ENCODE measurements at places on chromosomes 13 and 19.

- no peak for DNase-seq
These were observed 331.5 kb upstream of the ARGLU1 start for GRCh38 chr13:106899442-106899841.

- no peak for DNase-seq
These were observed 21.8 kb downstream of the OLFM2 start for GRCh38 chr19:9914315-9915207.

- no peak for DNase-seq
These were observed 13.2 kb upstream of the ADGRE5 start for GRCh38 chr19:14368011-14368513.

DNA sequence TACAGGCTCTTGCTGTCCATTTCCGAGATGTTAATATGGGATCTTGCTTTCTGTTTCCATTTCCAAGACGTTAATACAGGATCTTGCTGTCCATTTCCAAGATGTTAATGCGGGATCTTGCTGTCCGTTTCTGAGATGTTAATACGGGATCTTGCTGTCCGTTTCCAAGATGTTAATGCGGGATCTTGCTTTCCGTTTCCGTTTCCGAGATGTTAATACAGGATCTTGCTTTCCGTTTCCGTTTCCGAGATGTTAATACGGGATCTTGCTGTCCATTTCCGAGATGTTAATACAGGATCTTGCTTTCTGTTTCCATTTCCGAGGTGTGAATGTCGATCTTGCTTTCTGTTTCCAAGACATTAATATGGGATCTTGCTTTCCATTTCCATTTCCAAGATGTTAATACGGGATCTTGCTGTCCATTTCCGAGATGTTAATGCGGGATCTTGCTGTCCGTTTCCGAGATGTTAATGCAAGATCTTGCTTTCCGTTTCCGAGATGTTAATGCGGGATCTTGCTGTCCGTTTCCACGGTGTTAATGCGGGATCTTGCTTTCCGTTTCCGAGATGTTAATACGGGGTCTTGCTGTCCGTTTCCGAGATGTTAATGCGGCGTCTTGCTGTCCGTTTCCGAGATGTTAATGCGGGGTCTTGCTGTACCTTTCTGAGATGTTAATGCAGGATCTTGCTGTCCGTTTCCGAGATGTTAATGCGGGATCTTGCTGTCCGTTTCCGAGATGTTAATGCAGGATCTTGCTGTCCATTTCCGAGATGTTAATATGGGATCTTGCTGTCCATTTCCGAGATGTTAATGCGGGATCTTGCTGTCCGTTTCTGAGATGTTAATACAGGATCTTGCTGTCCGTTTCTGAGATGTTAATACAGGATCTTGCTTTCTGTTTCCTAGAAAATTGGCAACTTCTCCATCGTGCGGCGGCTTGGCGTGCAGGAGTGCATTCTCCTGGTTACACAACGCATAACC is 38.3 kb downstream of the PEX11G start:
- peak; percentile 13 for DNase-seq

- DNase-seq = no peak
These were observed 7.0 kb downstream of the C2CD4C start for GRCh38 chr19:401866-402511.

- no peak for DNase-seq
These were observed 113.7 kb downstream of the KL start for GRCh38 chr13:33129886-33130285.

- no peak for DNase-seq
These were observed 234.9 kb downstream of the PCDH9 start for GRCh38 chr13:66995203-66995611.

GRCh38 chr19:38308006-38308766 is 4.1 kb downstream of the C19orf33 start:
- DNase-seq = no peak

- DNase-seq = no peak
These were observed 8.7 kb upstream of the CREB3L3 start for GRCh38 chr19:4144666-4145249.

GRCh38 chr13:21637296-21637695 is 33.3 kb upstream of the MICU2 start:
- DNase-seq = no peak

- DNase-seq = no peak
These were observed 178.6 kb downstream of the RBM26 start for GRCh38 chr13:79227418-79227817.

DNA sequence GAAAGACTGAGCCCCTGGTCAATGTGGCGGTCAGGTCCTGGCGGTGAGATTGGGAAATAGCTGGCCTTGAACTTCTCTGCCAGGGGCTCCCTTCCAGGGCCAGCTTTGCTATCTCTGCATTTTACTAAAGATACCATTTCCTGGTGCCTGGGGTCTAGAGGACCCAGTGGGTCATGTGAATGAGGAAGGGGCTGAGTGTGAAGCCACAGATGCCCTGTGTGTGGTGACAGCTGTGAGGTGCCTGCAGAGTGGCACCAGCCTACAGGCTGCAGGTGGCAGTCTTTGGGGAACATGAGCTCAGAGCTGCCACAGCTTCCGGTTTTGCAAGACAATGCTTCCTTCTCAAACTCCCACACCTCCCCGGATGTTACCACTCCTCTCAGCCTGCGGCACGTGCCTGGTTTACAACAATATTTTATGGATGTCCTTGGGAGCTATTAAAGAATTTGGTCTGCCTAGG is 5.2 kb upstream of the MLNR start:
- no peak for DNase-seq

GRCh38 chr13:74346960-74347359 is 212.8 kb upstream of the KLF12 start:
- no peak for DNase-seq

- DNase-seq = no peak
These were observed 16.3 kb downstream of the LCP1 start for GRCh38 chr13:46165485-46166223.

DNA sequence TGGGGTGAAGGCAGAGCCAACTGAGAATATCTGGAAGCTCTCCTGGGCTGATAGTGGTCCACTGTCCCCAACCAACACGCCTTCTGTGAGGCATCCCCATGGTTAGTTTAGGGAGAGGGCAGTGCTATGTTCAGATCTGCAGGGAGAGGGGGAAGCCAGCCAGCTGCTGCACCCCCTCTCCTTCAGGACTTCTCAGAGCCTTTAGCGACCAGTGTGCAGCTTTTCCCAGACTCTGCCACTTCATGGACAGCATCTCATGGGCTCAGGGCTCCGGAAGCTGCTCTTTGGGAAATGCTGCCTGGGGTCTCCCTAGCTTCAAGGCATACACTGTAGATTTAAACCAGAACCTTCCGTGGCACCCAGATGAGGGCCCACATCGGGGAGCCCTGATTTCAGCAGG is 33.5 kb downstream of the TMED1 start:
- no peak for DNase-seq

DNA sequence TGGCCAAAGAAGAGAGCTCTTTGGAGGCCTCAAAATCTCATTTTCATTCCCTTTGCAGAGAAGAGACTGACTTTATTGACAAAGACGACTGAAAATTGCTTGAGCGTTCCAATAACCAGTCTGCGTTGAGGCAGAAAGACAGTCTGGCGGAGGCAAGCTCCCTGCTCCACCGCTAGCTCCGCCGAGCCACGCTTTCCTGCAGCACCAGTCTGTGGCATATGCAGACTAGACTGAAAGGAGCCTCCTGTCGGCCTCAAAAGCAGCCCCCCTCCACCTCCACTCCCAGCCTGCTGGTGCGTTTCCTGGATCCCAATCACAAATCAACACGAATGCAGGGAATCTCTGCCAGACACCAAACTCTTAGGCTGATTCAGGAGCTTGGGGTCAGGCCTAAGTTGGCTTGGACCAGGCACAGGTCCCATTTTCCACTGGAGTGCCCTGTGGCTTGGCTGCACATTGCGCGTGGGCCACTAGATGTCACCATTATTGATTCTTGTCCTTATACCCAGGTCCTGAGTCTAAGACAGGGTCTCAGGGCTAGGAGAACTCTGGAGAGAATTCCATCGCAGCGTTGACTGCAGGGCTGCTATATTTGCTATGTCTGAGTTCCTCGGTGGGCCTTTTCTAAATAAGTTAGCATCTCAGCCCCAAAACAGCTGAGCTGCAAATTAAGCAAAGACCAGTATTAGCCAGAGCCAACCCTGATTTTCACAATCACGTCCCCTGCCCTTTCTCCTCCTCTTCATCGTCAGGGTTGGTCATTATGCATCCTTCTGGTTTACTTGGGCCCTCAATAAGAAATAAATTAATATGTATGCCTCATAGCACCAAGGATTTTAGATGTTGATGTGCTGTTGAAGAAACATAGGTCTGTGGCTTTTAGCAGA is 5.2 kb upstream of the ZNF507 start:
- no peak for DNase-seq

GRCh38 chr19:41456342-41456918 is 13.5 kb downstream of the ERICH4 start:
- DNase-seq = no peak

DNA sequence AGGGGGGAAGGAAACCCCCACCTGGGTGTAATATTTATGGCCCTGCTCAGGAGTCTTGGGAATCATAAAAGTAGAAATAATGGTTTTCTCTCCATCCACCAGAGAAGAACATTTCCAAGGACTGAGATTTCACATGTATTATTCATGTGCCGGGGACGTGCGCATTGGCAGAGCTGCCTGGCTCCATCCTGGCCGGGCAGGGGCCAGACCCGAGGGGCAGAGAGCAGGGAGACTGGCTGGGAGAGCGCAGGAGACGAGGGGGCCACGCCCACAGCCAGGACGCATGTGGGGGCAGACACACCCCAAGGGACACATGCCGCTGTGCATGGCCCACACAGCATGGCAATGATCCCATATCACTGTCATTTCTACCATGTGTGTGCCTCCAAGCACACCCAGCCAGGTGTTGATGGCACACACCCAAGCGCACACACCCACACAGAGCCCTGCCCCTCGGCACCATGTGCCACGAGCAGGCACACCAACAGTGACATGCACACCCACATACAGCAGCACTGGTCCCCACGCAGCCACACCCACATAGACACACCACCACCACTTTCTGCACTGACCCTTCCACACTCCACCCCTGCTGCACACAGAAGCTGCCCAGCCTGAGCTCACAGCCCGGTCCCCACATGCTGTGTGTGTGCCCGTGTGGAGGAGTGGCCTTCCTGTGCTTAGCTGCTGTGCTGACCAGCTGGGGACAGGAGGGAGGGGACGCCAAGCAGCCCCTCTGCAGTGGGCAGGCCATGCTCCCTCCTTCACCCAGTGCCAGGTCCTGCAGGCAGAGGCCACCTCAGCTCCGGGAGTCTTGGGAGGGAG is 39.3 kb downstream of the CEBPG start:
- no peak for DNase-seq

GRCh38 chr19:28857967-28858366 is 355.0 kb downstream of the UQCRFS1 start:
- DNase-seq = no peak

- no peak for DNase-seq
These were observed at the start of gene WDR62 for GRCh38 chr19:36054733-36055686. WDR62 (plus strand) TSS chr19:36054897; CDS start chr19:36054972, 75 bp downstream.

DNA sequence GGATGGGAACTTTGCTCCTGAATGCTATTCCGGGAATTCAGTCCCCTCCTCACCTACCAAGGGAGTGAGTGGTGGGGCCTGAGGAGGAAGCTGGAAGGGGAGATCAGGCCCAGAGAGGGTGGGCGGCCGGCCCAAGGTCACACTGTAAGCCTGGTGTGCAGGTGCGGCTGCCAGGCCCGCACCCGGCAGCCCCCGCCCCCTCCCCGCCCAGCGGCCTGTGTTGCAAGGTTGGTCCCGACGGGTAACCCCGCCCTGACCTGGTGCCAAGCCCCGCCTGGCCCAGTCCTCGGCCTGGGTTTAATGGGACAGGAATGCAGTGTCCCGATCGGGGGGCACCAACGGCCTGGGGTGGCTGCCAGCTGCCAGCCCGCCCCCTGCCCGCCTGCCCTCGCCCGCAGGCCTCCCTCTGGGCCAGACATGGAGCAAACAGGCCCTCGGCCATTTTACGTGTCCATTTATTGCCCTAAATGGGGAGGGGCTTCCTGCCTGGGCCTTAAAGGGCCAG is 5.5 kb downstream of the ZBTB7A start:
- DNase-seq = no peak

DNA sequence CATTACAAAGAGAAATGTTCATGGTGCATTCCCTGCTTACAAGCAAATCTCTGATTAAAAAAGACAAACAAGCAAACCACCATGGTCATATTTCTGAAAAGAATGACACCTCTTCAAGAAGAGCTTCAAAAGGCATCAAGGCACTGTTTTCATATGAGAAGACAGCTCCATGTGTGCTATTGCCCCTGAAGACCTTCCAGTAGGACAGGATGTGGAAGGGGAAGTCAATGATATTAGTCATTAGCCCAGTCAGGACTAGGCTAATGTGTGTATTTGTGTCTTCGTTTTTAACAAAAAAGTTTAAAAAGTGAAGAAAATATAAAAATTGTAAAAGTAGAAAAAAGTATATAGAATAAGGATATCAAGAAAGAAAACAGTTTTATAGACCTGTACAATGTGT is 534.7 kb upstream of the ARGLU1 start:
- no peak for DNase-seq

- no peak for DNase-seq
These were observed 30.3 kb upstream of the FRY start for GRCh38 chr13:32001154-32001768.

GRCh38 chr19:4641132-4641531 is 1.8 kb downstream of the TNFAIP8L1 start:
- DNase-seq = no peak

GRCh38 chr13:63449550-63449949 is 2033.9 kb upstream of the PCDH20 start:
- DNase-seq = peak; percentile 10

DNA sequence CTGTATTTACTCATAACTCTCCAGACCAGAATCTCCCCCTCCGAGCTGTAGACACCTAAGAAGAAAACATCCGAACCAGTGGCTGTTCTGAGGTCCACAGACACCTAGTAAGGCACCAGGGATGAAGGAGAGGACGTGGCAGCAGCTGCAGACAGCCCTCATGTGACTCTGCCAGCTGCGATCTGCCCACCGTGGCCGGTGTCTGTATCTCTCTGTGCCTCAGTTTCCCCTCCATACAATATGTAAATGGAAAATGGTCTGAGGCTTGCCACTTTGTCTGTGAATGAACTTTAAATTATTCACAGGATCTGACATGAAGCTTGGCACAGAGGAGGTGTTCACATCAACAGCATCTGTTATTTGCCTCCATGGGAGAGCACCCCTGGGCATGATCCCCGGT is 2.4 kb downstream of the CEACAM4 start:
- no peak for DNase-seq

DNA sequence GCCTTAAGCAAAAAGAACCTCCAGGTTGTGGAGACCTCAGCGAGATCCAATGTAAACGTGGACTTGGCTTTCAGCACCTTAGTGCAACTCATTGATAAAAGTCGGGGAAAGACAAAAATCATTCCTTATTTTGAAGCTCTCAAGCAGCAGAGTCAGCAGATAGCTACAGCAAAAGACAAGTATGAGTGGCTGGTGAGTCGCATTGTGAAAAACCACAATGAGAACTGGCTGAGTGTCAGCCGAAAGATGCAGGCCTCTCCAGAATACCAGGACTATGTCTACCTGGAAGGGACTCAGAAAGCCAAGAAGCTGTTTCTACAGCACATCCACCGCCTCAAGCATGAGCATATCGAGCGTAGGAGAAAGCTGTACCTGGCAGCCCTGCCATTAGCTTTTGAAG is 58.5 kb downstream of the ARHGAP35 start:
- DNase-seq = no peak
